ENCODE measurements at places on chromosomes 13 and 19.

DNA sequence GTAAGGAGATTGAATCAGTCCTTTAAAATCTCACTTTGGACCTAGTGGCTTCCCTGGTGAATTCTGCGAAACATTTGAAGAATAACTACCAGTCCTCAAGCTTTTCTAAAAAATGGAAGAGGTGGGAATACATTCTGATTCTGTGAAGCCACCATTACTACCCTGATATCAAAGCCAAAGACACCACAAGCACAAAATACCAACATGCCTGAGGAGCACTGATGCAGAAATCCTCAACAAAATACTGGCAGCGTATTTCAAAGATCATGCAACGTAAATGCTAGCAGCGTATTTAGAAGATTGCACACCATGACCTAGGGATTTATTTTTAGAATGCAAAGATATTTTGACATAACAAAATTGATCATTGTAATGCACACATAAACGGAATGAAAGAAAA is 14.4 kb downstream of the ATP4B start:
- DNase-seq: no peak

DNA sequence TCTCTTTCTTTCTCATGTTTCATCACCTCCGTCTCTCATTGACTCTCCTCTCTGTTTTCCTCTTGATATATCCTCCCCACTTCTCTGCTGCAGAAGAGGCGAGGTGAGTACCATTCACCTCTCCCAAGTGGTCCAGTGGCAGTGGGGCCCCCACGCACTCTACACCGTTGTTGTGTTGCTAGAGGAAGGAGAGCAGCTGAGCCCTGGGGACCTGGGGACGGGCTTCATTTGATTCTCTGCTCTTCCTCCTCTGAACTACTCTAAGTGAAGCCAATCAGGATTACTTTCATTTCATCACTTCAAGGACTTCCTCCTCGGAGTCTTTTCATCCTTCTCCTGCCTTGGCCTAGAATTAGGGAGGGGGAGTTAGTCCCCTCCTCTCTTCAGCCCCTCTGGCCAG is 64.6 kb downstream of the CCNE1 start:
- no peak for DNase-seq

GRCh38 chr19:17113127-17113785 is 37.7 kb downstream of the MYO9B start:
- no peak for DNase-seq

- no peak for DNase-seq
Measured at GRCh38 chr19:7801020-7801570, 28.9 kb upstream of the EVI5L start.

GRCh38 chr19:23378948-23379347 is 16.3 kb downstream of the ZNF91 start:
- DNase-seq: no peak

- no peak for DNase-seq
Measured at GRCh38 chr19:7848779-7849457, 18.9 kb downstream of the EVI5L start.

DNA sequence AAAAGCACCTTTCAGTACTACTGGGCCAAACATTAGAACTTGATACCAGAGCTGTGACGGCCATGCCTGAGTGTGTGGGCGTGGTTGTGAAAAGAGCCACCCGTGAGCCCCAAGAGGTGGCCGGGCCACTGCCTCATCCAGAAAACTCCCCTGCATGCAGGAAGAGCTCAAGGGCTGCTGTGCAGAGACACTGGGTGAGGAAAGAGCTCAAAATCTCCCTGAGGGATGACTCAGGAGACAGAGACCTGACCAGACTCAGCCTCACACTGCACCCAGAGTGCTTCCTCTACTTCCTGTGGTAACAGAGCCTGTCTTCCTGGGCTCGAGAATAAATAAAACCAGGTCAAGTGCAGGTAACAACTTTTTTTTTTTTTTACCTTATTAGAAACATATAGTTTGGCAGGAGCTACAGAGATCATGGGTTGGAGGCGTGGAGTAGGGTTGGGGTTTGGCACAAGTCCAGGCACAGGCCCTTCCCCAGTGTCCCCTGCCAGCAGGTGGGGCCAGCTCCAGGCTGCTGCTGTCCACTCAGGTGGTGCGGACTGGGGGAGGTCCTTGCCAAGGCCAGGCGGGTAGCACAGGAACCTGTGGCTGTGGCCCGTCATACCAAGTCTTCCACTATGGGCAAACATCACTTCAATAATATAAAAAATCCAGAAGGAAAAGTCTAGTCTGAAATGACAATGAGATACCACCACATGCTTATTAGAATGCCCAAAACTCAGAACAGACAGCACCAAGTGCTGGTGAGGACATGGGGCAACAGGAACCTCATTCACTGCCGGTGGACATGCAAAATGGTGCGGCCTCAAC is 25.5 kb downstream of the ELL start:
- DNase-seq: no peak

DNA sequence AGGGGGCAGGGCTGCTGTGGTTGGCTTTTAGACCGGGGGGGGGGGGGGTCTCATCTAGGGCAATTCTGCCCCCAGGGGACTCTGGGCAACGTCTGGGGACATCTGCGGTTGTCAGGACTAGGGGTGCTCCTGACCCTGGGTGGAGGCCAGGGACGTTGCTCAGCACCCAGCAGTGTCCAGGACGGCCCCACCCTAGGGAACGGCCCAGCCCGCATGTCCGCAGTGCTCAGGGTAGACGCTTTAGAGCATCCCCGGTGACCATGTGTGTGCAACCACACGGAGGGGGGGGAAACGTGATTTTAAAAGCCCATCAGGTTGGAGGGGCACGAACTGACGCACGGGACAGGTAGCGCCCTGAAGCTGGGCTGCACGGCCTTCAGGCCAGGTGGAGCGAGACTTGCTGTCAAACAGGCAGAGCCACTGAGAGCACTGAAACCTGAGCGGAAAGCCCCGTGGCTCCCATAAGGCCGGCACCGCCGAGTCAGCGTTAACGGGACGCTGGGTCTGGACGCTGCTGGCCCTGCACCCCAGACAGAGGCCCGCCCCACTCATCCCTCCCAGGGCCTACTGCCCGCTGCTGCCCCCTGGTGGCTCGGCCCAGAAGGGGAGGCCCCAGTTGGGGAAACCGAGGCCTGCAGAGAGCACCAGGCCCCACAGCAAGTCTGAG is 8.3 kb downstream of the CACTIN start:
- peak; percentile 63 for DNase-seq

DNA sequence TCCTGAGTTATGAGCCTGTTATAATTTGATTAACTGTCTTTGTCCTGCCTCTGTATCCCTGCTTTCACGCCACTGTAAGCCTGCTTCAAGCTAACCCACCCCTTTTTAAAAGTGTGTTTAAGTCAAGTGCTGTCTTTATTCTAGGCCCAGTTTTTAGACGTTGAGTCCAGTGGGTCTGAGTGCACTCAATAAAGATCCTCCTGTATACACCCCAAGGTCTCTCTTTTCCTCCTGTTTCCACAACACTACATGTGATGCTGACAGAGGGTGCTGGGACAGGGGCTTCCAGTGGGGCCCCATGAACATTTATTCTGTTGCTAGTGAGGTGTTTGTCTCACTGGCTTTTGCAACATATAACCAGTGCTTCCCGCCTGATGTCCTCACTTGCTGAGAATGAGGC is 6.7 kb upstream of the F2RL3 start:
- DNase-seq: no peak

GRCh38 chr19:7771072-7771471 is 8.0 kb downstream of the CLEC4M start:
- DNase-seq: no peak

DNA sequence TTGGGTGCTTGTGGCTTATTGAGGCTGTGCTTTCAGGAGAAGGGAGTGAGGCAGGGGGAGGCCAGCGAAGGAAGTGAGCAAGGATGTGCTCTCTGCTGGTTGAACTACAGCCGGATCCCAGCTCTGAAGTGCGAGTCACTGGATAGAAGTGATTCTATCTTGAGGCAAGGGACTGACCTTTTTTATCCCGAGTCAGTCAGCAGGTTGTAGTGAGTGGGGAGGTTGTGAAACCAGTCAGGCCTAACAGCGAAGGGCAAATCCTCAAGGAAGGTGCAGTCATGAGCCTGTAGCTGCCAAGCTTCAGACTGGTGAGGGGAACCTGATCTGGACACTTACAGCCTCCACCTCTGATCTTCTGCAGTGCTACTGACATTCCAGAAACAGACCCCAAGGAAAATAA is 18.6 kb downstream of the SCEL start:
- DNase-seq: no peak

DNA sequence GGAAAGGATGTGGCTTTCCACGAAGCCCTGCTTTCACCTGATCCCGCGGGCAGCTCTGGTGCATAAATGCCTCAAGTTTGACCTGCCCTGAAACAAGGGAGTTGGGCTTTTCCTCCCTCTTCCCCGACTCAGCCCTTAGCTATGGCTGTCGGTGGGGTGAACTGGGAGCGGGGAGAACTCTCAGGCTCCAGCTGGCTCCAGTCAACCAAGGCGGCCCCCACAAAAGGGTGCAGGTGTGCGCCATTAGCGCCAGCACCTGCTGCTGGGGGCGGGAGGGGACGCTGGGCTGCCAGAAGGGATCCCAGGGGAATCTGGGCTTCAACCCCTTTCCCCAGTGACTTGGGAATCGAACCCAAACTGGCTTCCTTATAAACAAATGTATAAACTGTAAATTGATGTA is 7.1 kb upstream of the DHRS12 start:
- no peak for DNase-seq

DNA sequence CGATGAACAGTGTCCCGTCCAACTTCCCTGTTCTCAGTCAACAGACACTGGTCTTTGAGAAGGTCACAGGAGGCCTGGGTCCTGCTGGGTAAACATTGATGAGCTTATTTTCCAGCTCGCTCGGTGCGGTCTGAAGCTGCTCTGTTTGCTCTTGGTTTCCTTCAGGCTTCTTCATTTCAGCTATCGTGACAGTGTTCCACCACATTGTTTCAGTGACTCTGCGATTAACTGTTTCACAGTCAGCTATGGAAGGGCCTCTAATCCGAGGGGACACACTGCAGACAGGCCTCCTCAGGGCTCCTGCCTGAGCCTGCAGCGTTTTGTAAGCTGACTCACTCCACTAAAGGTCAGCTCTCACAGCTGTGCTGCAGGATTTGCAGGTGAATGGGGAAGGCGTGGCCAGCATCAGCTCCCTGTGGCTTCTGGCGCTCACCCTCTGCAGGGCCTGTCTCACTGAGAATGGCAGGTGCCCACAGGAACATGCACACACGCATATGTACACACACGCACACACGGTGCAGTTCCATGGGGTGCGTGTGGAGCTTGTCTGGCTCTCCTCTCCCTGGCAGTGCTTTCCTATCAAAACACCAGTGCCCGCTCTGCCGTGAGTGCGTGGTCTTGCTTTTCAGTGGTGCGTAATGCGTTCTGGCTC is 62.9 kb upstream of the MCF2L start:
- DNase-seq: no peak

- DNase-seq: no peak
Measured at GRCh38 chr13:110444226-110444653, 117.3 kb downstream of the RAB20 start.

DNA sequence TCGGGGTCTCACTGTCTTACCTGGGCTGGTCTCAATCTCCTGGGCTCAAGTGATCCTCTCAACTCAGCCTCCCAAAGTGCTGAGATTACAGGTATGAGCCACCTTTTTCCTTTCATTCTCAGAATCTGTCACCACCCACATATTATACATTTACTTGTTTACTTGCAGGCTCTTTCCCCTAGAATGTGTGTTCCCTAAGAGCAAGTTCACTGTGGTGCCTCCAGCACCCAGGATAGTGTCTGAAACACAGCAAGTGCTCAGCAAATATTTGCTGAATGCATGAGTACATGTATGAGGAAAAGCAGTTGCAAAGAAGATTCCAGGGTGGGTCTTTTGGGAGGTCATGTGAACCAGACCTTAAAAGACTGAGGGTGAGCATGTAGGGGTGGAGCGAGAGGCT is 96.8 kb downstream of the RGCC start:
- no peak for DNase-seq

- DNase-seq: no peak
Measured at GRCh38 chr13:24984134-24984533, 111.8 kb upstream of the PABPC3 start.

DNA sequence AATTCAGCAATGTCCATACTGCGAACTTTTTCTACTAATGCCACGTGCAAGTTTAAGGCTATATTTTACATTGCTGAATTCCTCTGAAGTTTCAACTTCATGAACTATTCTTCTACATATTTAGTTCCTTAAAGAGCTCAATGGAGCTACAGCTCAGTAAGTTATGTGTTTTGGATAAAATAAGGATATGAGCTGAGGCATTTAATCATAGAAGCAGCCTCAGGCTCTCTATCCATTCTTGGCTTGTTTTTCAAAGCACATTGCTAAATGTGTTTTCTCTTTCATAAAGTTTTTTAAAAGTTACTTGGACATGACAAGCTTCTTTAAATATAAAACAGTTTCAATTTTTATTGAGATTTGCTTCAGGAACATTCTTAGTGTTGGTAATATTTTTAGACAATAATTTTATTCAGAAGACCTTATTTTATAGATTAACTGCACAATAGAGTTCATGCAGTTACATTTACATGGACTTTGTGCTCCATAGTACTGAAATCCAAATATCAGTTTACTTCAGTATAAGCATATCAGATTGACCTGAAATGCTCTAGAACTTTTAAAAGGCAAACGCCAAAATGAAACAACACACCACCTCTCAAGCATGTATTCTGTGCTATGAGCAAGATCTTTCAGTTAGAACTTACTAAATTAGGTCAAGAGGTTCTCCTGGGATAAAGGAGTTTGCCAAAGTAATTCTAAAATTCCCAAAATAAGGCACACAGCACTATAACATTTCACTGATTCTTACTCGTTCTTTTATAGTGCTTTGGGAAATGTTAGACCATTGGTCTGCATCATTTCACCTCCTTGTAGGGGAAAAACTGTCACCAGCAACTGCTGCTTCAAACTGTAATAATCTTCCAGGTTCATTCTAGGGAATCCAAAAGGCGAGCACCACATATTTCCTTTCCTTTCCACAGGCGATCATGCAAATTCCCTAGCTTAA is 275.5 kb downstream of the ENOX1 start:
- no peak for DNase-seq

GRCh38 chr13:70842062-70842644 is 733.9 kb upstream of the KLHL1 start:
- DNase-seq: no peak

DNA sequence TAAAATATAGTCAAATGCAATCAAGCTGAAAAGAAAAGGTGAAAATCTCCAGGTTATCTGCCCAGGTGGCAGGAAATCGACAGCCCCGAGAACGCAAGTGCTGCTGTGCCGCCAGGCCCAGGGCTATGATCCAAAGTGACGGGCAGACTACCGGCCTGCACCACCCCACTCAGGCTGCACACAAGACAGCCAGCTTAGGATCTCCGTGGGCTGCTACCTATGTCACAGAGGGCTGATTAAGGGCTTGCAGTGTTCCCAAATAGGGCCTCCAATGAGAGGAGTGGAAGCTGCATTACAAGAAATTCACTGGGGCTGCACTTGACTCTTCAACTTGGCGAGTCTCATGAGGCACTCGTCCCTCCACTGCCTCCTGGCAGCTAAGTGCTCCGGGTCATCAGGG is 121.8 kb downstream of the CRYL1 start:
- DNase-seq: no peak

DNA sequence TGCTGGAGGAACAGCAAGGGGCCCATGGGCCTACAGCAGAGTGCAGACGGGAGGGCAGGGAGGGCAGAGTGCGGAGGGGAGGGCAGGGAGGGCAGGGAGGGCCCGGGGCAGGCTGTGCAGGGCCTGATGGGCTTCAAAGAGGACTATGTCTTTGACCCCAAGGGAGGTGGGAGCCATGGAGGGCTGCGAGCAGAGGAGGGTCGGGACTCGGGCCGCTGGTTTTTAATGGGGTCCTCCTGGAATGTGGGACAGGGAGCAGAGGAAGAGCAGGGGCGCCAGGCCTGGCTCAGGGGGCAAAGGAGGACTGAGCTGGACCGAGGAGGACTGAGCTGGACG is 3.6 kb downstream of the PIP5K1C start:
- no peak for DNase-seq

Measured in stimulated activated naive B cell treated with anti-CD40 and anti-IgM and Interleukin-4, amounts not matched to agents 10 μg/mL and 1 μg/mL and 100 μg/mL, for 72 hours (primary cell).